Muscle of back (tissue), 13 donors: ENCODE measurements at places on chromosomes 12 and 14. TPM values are rescaled to one million over a fixed set of nuclear protein-coding genes. Genes with fewer than 3 reads are reported as not detected.
A peak's percentile ranks its signal among the peaks of the same experiment; 100 is the strongest.

DNA sequence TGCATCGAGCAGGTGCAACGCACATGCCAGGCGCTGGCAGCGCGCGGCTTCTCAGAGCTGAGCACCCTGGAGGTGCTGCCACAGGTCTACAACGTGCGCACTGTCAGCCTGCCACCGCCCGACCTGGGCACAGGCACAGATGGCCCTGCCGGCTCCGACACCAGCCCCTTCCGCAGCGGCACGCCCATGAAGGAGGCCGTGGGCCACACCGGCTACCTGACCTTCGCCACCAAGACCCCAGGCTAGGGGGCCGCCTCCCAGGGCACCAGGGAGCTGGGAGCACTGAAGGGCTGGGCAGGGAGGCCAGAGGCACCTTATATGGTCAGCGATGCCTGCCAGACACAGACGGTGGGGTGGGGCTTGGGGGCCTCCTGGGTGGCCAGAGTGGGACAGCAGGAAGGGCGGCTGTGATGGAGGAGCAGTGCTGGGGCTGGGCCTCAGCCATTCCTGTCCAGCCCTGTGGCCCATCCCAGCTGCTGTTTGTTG, 5.6 kb downstream of the TRMT61A start:
- DNase-seq, result no peak

GRCh38 chr12:607541-608001, 55.7 kb downstream of the NINJ2 start:
- no peak for DNase-seq

GRCh38 chr14:23864861-23865260, 88.7 kb upstream of the DHRS4 start:
- peak; percentile 8 for DNase-seq

DNA sequence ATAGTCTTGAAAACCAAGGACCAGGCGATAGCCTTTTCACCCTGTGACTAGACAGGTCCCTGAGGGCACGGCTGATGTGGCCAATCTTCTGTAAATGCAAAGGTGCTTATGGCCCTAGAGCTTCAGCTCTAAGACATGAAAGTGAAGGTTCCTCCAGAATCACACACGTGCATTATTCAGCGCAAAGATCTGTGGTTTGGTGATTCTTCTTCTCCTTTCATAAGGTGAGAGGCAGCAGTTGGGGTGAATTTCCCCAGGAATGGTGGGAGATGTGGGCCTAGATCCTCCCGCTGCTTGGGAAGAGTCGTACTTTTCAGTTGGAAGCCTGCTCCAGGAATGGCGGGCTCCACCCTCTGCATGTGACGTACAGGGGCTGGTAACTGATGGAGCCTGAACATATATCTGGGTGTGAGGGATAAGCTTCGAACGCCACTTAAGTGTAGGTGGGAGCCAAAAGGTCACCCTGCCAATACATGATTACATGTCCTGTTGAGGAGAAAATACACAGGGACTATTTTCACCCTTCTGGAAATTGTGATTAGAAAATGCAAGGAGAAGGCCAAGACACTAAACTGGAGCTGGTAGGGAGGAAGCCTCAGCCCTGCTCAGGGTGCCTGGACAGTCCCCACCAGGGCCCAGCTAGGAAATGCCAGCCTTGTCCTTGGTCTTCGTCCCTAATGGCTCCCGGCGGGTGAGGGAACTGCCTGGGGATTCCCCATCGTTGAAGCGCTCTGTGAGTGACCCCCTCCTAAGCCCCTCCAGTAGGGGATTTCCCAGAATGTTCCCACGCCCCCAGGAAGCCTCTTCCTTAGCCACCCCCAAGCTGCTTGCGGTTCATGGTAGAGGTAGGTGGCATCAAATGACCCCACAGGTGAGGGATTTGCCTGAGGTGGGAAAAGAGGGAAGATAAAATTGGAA, 17.6 kb downstream of the BATF start:
- DNase-seq, result no peak

Gene SDR9C7
- 0.20 TPM for polyA plus RNA-seq

Gene MYH6
- 6.0 TPM for polyA plus RNA-seq

Gene CISTR
- not detected for polyA plus RNA-seq

Gene PLEKHD1
- 1.2 TPM for polyA plus RNA-seq
